ENCODE measurements at places on chromosomes 4 and X. TPM values are rescaled to one million over a fixed set of nuclear protein-coding genes. Genes with fewer than 3 reads are reported as not detected.

- DNase-seq: no peak
Observed at GRCh38 chr4:139416073-139416673, 37.7 kb upstream of the RAB33B start.

- peak; percentile 62 for DNase-seq
Observed at GRCh38 chr4:2792711-2793585, at the start of gene SH3BP2. SH3BP2 (plus strand) TSS chr4:2793085; CDS start chr4:2820618, 27,533 bp downstream.

The AKAP14 gene
- total RNA-seq: not detected

The SPINK2 gene
- not detected for total RNA-seq

- no peak for DNase-seq
Observed at GRCh38 chr4:74157154-74157553, 764 bp upstream of the MTHFD2L start.

The TMPRSS11F gene
- total RNA-seq: not detected

DNA sequence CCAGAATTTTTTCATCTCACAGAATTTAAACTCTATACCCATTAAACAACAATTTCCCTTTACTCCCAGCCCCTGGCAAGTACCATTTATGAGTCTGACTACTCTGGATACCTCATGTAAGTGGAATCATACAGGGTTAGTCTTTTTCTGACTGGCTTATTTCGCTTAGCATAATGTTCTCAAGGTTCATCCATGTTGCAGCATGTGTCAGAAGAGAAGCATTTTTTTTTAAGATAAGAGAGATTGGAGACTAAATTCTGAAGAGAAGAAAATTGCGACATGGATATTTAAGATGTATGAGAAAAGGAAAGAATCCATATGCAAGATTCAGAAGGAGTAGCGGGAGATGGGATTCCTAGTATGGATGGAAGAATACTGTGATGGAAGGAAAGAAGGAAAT lies 11.3 kb upstream of the SLC9B1 start:
- DNase-seq: no peak

The FAM184B gene
- not detected for total RNA-seq

- DNase-seq: no peak
Observed at GRCh38 chr4:1080961-1081688, 32.2 kb downstream of the RNF212 start.

DNA sequence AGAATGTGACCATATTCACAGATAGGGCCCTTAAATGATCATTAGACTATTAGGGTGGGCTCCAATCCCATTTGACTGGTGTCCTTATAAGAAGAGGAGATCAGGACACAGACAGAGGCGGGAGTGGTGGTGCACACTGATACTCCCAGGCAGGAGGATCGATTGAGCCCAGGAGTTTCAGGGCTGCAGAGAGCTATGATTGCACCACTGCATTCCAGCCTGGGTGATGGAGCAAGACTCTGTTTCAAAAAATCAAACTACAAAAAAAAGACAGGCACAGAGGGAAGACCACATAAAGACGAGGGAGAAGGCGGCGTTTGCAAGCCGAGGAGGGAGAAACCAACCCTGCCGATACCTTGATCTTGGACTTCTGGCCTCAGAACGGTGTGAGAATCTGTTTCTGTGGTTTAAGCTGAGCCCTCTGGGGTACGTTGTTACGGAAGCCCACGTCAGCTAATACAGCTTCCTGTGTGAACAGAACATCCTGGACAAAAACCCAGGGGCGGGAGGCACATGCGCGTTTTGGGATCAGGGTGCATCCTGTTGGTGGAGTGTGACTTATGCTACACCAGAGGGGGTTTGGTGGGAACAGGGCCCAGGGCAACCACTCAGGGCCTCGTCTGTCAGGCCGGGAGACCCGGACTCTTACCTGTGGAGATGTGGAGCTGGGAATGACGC lies 211.8 kb upstream of the PSAPL1 start:
- DNase-seq: no peak

GRCh38 chr4:12488672-12489071 lies 995.5 kb downstream of the RAB28 start:
- DNase-seq: no peak

The NR3C2 gene
- total RNA-seq: 14.1 TPM

DNA sequence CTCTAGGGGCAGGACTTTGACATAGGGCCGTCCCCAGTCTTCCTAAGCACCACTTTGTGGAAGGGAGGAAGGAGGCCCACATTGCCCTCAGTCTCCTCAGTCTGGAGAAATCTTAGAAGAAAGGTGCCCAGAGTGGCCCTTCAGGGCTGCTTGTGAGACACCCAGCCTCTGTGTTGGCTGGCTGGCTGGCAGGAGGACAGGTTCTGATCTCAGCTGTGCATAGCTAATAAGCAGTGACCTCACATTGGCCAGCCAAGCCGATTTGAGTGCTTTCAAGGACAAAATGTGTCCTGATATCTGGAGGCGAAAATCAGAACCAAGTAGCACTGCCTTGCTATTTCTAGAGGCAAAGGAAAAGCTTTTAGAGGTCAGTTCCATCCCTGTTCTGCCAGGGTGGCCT lies 211.5 kb downstream of the BCOR start:
- DNase-seq: no peak

DNA sequence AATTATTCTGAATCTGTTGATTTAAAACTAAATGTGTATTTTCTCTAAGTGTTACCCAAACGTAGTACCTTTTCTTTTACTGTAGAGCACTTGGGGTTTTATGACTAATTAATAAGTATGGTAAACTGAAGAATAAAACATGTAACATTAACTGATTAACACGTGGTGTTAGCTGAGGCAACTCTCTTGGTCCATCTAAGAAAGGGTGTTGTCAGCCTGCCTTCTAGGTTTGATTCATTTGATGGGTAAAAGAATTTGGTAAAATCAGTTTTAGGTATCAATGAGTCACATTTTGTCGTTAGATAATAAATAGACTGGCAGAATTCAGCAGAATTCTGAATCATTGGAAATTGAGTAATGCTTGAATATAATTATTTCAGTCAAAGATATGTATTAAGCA lies 99.7 kb downstream of the AFF1 start:
- DNase-seq: no peak

DNA sequence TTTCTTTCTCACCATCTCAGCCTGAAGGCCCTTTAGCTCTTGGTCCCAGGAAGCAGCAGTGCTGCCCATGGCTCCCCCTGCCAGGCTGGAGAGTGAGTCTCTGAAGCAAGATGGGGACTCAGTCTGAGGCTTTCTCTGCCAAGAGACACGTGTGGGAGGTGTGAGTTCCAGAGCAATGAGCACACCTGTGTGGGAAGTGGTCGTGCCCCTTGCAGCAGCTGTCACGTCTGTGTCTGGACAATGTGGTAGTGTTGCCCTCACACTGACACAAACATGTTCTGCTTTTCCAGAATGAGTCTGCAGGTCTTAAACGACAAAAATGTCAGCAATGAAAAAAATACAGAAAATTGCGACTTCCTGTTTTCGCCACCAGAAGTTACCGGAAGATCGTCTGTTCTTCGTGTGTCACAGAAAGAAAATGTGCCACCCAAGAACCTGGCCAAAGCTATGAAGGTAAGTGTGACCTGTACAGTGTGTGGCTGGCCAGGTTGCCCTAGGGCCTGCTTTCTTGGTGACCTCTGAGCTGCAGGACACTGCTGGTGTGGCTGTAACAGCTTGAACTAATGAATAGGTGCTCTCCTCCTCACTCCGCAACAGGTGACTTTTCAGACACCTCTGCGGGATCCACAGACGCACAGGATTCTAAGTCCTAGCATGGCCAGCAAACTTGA lies 1.9 kb downstream of the TACC3 start:
- no peak for DNase-seq
